ENCODE measurements at places on chromosomes 12 and 14.
A peak's percentile ranks its signal among the peaks of the same experiment; 100 is the strongest.

GRCh38 chr14:74608959-74609611 lies 3.0 kb downstream of the LTBP2 start:
- peak; percentile 77 for DNase-seq

DNA sequence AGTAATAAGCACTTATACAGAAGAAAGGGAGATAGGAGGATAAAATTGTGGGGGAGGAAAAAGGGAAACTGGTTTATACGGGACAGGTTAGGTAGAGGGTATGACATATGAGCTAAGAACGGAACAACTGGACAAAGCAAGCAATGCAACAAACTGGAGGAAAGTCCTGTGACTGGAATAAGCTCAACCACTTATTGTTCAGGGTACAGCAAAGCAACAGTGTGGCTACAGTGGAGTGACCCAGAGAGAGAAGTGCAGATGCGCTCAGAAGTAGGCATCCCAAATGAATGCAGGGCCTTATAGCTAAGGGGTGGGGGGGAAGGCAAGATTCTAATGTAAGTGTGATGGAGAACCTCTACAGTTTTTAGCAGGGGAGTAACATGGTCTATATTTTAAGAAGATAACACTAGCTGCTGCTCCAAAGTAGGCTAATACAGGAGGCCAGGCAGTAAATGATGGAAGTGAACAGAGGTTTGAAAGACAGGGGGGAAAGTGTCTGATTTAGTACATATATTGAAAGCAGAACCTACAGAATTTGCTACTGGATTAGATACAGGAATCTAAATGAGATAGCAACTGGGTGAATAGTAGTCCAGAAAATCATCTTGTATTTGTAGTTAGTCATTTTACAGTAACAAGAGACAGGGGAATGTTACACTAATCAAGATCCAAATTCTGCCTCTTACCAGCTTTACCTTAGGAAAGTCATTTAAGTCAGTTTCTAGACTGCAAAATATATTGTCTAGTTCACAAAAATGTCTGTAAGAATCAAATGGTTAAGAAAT lies 3.3 kb downstream of the UBE2N start:
- no peak for DNase-seq

- DNase-seq = no peak
These were observed 101.8 kb upstream of the EIF5 start for GRCh38 chr14:103232031-103232808.

GRCh38 chr14:41900644-41901043 lies 294.0 kb downstream of the LRFN5 start:
- DNase-seq = no peak

- no peak for DNase-seq
These were observed 15.5 kb downstream of the TPCN1 start for GRCh38 chr12:113236539-113237399.

- peak; percentile 9 for DNase-seq
These were observed 145.4 kb upstream of the ABCD2 start for GRCh38 chr12:39764944-39765560.

DNA sequence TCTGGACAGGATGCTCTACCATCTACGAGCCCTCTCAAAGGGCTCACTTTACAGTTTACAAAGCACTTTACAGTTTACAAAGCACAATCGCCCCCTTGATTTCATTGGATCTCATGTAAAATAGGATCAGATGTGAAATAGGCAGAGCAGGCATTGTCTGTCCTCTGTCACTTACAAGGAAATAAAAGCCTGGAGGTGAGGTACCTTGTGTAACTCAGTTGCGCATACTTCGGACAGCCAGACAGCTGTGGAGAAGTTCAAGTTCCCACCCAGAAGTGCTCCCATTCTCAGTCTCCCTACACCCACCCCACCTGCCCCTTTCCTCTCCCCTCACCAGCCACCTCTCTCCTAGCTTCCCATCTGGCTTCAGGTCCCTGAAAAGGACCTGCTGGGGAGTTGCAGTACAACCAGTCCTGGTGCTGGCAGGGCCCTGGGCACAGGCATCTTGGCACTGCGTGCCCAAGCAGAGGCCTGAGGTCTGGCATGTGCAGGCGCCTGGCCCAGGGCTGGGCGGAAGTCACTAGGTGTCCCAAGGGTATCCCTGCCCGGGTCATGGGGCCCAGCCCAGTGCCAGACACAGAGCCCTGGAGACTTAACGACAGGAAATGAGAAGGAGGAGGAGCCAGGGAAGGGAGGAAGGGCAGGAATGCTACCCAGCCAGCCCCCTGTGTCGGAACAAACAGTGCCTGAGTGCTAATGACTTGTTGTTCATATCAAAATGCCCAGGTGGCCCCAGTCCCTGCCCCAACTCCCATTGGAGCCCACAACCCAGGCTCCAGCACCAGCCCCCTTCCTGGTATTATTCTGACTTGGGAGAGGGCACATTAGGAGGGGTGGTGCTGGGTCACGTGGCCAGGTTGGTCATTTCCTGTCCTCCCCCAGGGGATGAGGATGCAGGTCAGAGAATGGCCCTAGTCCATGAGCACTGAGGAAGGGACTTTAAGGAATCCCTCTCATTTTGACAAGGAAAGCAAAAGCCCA lies 5.4 kb downstream of the RAPGEF3 start:
- peak; percentile 61 for DNase-seq

Data from mammary epithelial cell (primary cell).